ENCODE measurements at places on chromosomes 16 and 17.
A peak's percentile ranks its signal among the peaks of the same experiment; 100 is the strongest.

DNA sequence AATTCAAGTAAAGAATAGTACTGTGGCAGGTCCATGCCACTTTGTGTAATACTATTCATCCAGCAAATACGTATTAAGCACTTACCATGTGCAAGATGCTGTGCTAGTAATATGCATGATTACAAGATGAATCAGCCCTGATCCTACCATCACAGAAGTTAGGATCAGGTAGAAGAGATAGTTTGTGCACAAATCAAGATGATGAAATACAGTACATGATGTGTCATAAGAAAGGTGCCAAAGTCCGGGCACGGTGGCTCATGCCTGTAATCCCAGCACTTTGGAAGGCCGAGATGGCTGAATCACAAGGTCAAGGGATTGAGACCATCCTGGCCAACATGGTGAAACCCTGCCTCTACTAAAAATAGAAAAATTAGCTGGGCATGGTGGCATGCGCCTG is 10.9 kb downstream of the COG4 start:
- DNase-seq: peak; percentile 48

DNA sequence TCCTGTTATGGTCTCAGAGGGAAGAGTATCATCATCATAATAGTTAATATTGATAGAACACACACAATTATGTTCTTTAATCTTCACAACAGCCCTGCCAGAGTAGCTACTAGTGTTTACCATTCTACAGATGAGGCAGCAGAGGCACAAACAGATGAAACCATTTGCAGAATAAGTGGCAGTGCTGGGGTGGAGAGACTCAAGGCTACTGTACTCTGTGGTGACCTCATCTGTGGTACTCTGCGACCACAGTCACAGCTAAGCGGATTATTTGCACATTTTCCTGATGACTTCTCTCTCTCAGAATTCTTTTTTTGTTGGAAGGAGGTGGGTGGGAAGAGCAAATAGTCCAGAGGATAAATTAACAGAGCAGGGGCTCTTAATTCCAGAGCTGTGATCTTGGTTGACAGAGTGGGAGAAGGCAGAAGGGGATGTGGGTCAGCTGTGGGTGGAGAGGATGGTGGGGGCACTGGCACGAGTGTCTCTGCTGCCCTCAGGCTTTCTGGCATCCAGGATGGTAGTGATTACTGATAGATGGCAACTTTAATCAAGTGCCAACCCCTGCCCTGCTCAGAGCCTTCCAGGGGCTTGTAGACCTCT is 41.8 kb downstream of the MRM1 start:
- DNase-seq: no peak

DNA sequence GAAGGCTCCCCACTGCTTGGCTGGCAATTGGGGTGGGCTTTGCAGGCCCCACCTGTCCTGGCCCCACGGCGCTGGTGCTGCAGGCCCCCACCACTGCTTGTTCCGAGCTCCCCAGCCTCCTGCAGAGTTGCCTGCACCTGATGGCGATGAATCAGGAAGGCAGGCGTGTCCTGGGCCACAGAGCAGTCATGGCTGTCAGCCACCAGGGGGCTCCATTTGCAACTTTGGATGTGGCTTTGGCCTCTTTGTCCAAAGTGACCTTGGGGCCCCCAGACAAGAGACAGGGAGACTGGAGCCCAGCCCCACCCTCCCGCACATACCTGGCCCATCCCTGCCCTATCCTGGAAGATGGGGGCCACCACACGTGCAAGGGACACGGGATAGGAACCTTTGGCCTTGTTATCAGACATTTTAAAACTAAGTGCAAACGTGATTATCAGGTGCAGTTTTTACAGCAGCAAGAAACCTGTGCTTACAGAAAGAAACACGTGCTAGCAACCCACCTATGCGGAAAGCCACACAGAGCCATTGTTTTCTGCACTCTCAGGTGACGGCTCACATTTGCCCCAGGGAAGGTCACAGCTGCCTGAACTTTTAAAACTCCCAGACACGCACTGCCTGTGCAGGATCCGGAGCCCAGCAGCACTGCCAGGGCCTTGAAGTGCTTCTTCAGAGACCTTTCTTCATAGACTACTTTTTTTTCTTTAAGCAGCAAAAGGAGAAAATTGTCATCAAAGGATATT is at the start of gene DNASE1:
Gene DNASE1 (plus strand): TSS at position 443 of the 743 bp plus-strand sequence. CDS start 683 bp downstream, outside the sequence.
- peak; percentile 54 for DNase-seq

GRCh38 chr16:9556949-9557665 is 465.7 kb downstream of the HAPSTR1 start:
- DNase-seq: no peak

DNA sequence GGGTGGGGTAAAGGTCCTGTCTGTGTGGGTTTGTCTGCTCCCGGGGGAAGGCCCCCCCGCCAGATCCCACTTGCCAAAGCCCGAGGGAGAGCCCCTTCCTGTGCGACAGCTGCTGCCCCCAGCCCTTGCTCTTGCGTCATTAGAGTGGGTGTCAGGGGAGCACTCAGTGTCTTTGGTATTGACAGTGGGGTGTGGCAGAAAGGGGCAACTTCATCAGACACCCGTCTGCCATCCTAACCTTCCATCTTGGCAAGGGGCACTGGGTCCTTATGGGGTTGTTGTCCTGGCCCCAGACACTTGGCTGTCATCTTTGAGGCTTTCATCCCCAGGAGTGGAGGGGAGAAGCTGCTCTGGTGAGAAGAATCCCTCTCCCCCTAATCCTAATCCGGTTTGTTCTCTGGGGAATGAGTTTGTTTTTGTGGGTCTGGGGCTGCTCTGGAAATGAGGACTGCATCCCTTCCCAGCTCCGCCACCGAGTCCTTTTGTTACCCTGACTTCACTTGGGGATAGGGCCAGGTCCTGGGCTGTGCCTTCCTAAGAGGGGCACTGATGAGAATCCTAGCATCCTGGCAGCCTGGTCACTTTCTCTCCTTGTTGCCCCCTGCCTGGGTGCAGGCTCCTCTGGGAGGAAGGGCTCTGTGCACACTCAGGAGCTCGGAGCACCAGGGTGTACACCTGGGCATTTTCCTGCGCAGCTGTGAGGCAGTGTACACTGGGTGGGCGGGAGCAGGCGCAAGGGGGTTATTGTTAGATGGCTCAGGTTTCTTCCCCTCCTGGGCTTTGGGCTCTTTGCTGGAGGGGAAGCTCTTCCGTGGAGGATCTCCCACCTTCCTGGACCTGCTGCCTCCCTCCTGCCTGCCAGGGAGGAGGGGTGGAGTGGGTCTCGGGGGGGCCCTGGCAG is 21.1 kb downstream of the GJD3 start:
- DNase-seq: no peak

DNA sequence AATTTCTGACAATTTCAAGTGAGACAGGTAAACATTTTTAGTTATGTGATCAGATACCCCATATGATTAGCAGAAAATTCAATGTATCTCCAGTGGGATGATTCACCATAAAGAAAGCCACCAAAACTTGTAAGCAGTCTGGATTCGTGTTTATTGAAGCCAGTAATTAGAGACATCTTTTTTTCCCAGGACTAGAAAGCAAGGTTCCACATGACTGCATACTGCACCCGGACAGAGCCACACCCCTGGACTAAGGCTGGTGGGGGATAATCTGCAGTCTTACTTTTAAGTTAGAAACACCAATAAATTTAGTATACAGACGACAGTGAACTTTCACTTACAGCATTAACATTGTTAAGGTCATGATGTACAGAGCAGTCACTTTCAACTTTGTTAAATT is 24.2 kb upstream of the CMTM4 start:
- no peak for DNase-seq

DNA sequence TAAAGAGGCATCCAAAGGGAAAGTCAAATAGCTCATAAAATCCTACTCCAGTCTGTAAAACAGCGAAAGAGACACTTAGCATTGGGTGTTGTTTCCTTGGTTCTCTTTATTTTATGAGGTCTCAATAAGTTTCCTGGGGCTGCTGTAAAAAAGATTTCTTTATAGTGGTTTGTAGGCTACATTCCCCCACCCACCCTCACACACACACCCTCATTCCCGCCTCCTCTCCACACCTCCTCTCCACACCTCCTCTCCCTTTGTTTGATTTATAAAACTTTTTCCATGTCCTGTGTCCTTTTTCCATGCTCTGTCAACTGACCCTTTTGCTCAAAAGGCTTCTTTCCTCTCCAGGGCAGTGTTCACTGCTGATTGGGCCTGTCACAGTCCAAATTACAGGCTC is 178.9 kb upstream of the SOX9 start:
- no peak for DNase-seq

GRCh38 chr17:46106966-46107644 is 86.1 kb downstream of the KANSL1 start:
- DNase-seq: no peak

DNA sequence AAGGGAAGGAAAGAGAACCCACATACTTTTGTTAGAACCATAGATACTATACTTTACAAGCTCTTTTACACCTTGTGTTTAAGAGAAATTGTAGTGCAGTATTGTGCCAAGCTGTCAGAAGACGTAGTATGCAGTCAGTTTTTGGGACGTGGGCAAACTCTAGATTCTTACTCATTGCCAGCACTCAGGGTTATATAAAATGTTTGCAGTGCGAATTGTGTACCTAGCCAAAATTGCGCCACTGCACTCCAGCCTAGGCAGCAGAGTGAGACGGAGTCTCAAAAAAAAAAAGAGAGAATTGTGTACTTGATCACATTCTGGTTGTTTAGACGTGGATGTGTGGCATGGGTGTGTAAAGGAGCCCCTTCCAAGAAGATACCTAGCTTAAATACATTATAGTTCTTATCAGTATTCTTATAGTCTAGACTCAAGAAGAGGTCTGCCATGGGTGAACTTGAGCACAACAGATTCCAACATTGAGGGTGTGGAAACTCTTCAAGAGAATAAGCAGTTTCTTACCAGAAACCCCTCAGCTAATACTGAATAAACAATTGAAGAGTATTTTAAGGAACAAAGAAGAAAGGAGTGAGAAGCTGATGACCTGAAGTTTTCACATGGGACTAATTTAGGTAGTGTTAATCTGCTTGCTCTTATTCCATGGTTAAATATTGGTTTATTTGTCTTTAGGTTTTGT is 27.4 kb upstream of the MRC2 start:
- DNase-seq: no peak
